ENCODE measurements at places on chromosomes 5 and 9.
A peak's percentile ranks its signal among the peaks of the same experiment; 100 is the strongest.

DNA sequence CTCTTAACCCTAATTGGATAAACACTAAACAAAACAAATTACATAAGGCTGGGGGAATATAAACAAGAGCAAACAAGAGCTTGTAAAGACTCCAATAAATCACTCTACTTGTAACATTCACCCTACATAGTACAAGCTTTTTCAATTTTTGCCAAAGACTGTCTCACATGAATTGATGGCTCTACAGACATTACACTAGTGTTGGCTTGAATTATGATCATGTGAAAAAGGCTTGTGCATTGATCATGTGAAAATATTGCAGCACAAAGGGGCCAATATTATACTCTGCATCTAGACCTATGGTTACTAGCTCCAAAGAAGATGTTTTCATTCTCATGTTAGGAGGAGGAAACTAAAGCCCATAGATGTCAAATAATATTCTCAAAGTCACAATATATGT lies 212.6 kb downstream of the MCTP1 start:
- no peak for DNase-seq

DNA sequence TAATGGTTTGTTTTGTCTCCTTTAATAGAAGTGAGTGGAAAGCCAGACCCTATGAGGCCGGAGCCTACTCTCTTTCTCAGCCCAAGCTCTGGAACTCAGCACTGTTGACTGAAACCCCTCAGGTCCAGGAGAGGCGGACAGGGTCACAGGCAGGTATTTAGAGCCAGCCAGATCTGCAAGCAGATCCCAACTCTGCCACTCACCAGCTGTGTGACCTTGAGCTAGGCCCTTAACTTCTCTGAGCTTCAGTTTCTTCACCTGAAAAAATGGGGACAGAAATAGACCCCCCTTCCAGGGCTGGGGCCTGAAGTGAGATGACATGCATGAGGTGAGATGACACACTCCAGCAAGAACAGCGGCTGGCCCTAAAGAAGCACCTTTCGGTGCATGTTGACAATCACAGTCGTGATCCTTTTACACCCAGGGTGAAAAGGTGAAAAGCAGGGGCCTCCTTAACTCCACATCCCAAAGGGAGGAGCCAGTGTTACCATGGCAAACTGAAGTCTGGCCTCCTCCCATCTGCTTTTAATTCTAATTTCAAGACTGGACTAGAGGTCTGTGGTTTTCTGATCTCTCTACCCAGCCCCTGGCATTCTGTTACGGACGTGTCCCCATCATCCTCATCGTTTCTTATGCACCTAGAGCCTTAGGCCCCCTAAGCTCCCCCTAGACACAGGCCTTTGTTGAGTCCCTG lies 27.2 kb downstream of the MORN5 start:
- no peak for DNase-seq

DNA sequence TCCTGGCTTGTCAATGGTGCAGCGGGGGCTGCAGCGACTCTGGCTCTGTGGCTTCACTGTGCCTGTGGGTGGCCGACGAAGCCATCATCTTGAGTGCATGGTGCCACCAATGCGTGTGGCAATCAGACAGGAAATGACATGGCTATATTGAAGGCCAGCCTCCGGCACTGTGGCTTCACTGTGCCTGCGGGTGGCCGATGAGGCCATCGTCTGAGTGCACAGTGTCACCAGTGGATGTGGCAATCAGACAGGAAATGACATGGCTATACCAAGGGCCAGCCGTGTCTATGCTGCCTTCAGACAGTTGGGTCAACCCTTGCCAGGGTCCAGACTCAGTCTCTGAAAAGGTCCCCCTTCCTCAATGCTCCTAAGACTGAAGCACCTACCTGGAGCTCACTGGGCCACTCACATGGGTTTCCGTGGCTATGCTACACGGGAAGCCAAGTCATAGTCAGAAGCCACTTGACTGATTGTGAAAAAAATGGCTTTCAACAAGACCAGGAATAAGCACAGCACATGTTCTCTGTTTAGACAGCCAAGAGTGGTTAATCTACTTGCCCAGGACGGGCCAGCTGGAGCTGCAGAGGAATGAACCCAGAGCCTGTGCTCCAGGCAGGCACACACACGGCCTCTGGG lies 67.5 kb upstream of the S1PR3 start:
- peak; percentile 25 for DNase-seq

DNA sequence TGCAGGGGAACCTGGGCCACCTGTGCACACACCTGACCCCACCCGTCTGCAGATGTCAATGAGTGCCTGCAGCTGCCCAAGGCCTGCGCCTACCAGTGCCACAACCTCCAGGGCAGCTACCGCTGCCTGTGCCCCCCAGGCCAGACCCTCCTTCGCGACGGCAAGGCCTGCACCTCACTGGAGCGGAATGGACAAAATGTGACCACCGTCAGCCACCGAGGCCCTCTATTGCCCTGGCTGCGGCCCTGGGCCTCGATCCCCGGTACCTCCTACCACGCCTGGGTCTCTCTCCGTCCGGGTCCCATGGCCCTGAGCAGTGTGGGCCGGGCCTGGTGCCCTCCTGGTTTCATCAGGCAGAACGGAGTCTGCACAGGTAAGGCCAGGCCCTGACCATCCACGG lies 14.5 kb upstream of the ASS1 start:
- no peak for DNase-seq

DNA sequence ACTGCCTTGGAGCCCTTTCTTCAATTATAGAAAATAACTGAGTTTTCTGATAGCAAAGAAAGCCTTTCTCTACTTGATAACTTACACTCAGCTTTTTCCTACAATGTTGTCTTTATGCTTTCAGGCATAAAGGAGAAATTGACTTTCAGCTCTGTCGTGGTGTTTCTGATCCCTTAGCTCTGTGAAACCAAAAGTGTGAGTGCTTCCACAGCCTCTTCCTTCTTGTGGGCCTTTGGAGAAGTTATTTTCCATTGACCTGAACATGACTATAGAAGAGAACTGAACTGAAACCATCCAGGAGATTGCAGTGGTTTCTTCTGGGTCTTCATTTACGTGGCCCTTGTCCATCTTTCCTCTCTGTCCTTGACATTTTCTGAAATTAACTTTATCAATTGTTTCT lies 59.5 kb upstream of the EQTN start:
- no peak for DNase-seq
